ENCODE measurements at places on chromosomes 7 and 10.

GRCh38 chr10:5506246-5506645 is 6.9 kb upstream of the CALML5 start:
- DNase-seq = no peak

- DNase-seq = no peak
Observed at GRCh38 chr10:19077276-19077675, 28.7 kb downstream of the MALRD1 start.

GRCh38 chr7:9148687-9149086 is 715.3 kb downstream of the NXPH1 start:
- DNase-seq = no peak

DNA sequence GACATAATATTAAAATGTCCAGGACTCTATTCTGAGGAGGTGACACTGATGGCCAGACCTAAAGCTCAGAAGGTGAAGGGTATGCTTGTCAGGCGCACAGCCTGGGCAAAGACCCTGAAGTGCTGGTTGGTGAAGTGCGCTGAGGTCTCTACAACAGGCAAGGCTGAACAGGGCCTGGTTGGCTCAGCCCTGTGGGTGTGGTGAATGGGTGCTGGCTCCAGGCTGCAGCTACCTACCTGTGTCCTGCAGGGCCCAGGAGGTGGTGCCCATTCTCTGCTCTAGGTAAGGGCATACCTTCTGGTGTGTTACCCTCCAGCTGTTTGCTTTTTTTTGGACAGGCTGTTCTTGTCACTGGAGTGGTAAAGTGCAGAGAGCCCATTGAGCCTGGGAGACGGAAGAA is 85.1 kb downstream of the RAMP3 start:
- DNase-seq = no peak

DNA sequence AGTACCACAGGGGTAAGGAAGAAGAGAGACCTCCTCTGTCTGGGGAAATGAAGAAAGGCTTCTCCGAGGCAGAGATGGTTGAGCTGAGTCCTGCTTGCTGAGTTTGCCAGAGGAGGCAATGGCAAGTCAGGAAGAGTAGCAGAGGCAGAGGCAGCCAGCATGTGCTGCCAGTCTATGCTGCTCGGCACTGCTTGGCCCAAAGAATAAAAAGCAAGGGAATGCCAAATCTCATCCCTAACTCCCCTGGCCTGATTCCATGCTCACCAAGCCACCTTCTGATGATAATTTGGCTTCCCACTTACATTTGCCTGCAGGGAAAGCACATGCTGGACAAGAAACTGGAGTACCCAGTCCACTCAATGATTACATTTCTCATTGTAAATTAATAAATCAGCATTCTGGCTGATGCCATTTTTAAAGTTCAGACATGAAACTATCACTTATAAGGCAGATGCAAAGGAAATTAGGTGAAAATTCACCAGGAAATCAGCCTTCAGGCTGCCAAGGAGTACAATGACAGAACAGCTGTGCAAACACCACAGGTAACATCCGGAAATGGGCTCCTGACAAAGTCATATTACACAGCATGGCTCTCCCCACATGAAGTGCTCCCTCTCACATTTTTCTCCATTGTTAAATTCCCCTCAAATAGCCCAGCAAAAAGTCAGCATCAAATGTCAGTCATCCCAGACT is 245.9 kb downstream of the MTERF1 start:
- DNase-seq = no peak

DNA sequence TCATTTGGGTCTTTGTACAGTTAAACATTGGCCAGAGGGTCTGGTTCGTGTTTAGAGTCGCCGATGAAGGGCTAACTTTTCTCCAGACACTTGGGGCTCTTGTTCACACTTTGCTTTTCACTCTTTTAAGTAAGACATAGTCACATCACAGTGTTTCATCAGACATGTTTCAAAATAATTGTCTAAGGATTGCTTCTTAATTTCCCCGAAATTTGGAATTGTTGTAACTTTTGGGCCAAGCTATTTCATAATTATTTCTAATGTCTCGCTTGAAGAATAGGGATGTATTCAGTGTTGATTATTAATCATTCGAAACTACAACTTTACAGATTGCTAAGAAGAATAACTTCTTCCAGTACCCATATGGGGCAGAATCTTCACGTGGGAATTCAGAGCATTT is 92.8 kb downstream of the TCF7L2 start:
- DNase-seq = no peak

All from HuH-7 (cell line).